ENCODE measurements at places on chromosomes 1 and 21.

GRCh38 chr1:14662116-14662515 is 63.6 kb downstream of the KAZN start:
- DNase-seq: no peak

DNA sequence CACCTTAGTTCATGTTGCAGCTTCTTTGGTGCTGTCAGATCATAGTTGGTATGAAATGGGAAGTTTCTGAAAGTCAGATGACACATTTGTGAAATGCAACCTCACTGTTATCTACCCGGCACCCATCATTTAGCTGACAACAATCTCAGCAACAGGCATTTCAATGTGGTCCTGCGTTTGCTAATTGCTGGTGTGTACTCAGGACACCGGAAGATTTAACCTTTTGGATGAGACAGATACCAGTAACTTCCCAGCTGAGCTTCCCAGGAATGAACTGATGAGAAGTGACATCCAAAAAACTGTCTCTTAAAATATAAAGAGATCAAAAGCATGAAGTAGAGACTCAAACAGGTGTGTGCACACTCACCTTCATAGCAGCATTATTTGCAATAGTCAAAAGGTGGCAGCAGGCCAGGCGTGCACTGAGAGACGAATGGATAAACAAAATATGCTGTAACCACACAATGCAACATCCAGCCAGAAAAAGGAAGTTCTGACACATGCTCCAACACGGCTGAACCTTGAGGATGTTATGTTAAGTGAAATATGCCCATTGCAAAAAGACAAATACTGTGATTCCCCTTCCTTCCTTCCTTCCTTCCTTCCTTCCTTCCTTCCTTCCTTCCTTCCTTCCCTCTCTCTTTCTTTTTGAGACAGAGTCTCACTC is 7.9 kb upstream of the CLDN14 start:
- no peak for DNase-seq

DNA sequence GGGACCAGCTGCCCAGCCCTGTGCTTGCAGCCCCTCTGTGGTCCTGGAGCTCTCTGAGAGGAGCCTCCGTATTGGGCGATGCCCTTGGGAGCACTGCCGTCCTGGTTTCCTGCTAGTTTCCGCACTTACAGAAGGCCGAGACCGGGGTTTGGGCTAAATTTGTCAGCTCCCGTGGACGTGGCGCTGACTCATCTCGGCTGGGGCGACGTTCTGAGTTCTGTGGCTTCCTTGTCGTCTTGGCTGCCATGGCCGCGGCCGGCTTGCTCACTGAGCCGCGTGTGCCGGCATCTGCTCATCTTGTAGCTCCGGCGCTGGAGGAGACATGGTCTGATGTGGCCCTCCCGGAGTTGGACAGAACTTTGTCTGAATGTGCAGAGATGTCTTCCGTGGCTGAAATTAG is 64.9 kb downstream of the PCNT start:
- DNase-seq: no peak

DNA sequence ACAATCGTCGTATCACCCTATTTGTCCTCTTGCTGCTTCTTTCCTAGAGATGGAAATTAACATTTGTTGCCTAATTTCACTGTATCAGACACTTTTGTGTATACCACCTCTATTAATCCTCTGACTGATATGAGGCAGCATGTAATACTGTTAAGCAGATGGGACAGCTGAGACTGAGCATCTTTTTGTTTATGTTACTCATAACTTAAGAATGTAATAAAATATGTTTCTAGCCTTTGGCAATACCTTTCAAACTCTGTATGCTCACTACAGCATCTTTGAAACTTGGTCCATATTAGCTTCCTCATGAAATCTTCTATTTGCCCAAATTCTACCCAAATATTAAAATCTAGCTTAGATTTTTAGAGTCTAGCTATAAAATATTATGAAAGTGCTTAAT is 2.3 kb downstream of the OR14K1 start:
- no peak for DNase-seq

GRCh38 chr1:198939286-198939685 is 300.4 kb downstream of the PTPRC start:
- no peak for DNase-seq

- no peak for DNase-seq
Measured at GRCh38 chr1:8455700-8456307, 137.9 kb downstream of the SLC45A1 start.

GRCh38 chr1:6889875-6890480 is 104.7 kb downstream of the CAMTA1 start:
- DNase-seq: peak; percentile 12

- no peak for DNase-seq
Measured at GRCh38 chr1:78619803-78620579, at the start of gene IFI44L. Gene IFI44L (plus strand): TSS chr1:78620448. CDS start chr1:78627916, 7,468 bp downstream.

DNA sequence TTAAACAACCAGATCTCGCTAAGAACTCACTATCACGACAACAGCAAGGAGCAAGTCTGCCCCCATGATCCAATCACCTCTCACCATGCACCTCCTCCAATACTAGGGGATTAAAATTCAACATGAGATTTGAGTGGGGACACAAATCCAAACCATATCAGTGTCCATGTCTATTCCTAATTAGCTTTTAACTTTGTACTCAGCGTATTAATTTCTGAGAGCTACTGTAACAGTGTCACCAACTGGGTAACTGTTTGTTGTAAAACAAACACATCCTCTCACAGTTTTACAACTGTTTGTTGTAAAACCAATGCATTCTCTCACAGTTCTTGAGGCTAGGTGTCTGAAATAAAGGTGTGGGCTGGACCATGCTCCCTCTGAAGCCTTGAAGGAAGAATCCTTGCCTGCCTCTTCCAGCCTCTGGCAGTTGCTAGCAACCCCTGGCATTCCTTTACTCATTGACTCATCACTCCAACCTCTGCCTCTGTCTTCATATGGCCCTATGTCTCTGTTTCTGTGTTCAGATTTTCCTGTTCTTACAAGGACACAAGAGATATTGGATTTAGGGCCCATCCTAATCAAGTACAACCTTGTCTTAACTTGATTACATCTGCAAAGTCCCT is 121.2 kb downstream of the LTN1 start:
- DNase-seq: no peak

GRCh38 chr21:36059823-36060158 is 535 bp downstream of the SETD4 start:
- DNase-seq: no peak

DNA sequence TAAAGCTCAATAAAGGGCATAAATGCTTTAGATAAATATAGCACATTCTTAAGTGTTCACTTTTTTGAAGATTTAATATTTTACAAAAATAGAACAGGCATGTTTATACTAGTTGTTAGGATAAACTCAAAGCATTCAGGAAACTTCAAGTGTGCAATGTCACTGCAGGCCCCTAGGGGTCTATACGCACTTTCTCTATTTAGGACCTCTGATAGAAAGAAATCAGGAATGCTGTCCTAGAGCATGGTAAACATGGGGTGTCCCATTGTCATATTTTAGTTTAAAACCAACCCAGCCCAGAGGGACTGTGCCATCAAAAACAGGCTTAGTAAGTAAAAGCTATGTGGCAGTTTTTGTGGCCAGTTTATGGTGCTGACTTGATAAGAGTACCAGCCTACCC is 102.2 kb downstream of the BARHL2 start:
- no peak for DNase-seq

DNA sequence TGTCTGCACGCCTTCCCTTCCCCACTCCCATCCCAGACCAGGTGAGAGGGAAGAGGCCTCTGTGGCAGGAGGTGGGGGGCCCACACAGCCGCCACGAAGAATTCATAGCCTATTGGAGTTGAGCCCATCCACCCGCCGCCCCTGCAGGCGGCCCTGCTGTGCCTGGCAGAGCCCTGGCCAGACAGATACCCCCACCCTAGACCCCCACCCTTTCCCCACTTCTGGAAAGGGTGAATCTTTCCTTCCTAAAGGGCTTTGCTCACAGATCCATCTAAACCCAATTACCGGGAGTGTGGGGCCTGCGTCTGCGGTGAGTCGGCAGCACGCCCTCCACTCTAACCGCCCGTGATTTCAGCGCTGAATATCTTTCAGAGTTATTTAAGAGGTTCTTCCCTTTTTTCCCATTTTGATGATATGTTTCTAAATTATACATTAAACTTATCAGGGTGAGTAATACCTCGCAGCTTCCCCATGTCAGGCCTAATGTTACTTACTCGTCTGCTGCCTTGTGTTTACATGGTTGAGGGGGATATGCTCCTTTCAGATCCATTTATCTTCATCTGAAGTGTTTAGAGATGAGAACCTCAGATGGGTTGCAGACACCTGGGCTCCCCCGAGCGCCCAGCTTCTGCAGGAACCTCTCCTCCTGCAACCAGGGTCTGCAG is 183.9 kb upstream of the VAMP3 start:
- DNase-seq: no peak

- DNase-seq: no peak
Measured at GRCh38 chr21:35988416-35989137, 71.7 kb downstream of the SETD4 start.

GRCh38 chr21:22399681-22400514 is 1401.7 kb downstream of the NCAM2 start:
- no peak for DNase-seq

GRCh38 chr1:23589585-23589986 is 30.3 kb upstream of the ID3 start:
- no peak for DNase-seq

All from NCI-H2171 treated with DMSO at 0.1 percent for 48 hours (cell line).